Stomach (tissue), 19 donors: ENCODE measurements at places on chromosomes 2 and 18. TPM values are rescaled to one million over a fixed set of nuclear protein-coding genes. Genes with fewer than 3 reads are reported as not detected.

The TMEM178A gene
- total RNA-seq, result 1.2 TPM

The ATG9A gene
- total RNA-seq, result 82.7 TPM

The RND3 gene
- 58.2 TPM for total RNA-seq

The TUBA3D gene
- not detected for total RNA-seq

The DES gene
- total RNA-seq, result 2,913 TPM

The NDC80 gene
- total RNA-seq, result 25.7 TPM

The HS6ST1 gene
- 47.5 TPM for total RNA-seq

The IL36RN gene
- not detected for total RNA-seq

The IL1R2 gene
- 99.6 TPM for total RNA-seq

The EMILIN1 gene
- total RNA-seq, result 89.2 TPM

The DSG1 gene
- total RNA-seq, result not detected
